ENCODE measurements at places on chromosomes 12 and 14.

DNA sequence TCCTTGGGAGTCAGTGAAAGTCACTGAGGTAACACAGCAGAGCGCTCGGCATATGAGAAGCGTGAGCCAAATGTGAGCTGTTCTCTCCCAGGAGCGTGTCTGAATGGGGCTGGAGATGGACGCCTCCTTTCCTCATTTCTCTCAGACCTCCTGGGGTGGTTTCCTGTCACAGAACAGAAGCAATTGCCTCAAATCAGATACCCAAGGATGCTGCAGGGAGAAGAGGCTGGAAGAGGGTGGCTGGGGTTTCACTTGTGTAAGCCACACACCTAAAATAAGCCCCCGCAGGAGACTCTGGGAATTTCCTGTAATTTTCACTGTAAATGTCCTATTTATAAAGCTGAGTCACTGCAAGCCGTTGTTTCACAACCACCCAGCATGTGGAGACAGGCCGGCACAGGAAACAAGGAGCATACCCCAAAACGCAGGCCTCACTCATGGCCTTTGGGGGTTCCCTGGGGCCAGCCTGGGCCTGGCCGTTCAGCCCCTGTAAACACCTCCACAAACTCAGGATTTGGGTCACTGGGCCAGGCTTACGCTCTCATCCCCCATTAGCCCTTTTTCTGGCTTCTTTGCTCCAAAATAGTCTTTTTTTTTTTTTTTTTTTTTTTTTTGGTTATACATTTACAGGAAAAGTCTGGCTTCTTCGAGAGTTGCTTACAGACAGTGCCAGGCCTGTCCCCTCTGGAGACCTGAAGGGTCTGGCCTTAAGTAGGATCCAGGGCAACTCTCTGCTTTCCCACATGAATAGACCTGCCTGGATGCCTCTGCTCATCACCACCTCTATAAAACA, 55.3 kb downstream of the VCPKMT start:
- peak; percentile 90 for DNase-seq

DNA sequence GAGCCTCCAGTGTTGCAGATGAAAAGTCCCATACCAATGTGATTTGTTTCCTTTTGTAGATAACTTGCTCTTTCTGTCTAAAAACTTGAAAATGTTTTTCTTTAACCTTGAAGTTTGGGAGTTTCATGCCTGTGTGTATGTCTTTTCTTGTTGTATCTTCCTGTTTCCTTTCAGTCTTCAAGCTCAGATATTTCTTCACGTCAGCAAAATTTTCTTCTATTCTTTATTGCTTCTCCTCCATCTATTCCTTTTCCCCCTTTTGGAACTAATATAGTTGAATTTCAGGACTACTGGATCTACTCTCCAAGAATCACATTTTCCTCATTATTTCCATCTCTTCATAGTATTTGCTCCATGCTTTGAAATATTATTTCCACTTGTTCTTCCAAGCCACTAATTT, 23.9 kb downstream of the SOAT2 start:
- no peak for DNase-seq

- DNase-seq, result no peak
Observed at GRCh38 chr14:28300356-28300755, 466.2 kb upstream of the FOXG1 start.

GRCh38 chr14:72535485-72535884, 358.4 kb downstream of the DPF3 start:
- DNase-seq, result no peak
